ENCODE measurements at places on chromosomes 5 and 9. TPM values are rescaled to one million over a fixed set of nuclear protein-coding genes. Genes with fewer than 3 reads are reported as not detected.

SPDL1 gene
- 30.8 TPM for total RNA-seq

PCBD2 gene
- 13.2 TPM for total RNA-seq

NUTM2F gene
- total RNA-seq, result not detected

ARSI gene
- not detected for total RNA-seq

DPH7 gene
- 39.7 TPM for total RNA-seq

NKD2 gene
- 4.3 TPM for total RNA-seq

MEGF9 gene
- total RNA-seq, result 10.1 TPM

C1QTNF2 gene
- not detected for total RNA-seq

CDX1 gene
- total RNA-seq, result not detected

ADAMTS6 gene
- 1.1 TPM for total RNA-seq

FRMD3 gene
- 0.54 TPM for total RNA-seq

IER5L gene
- total RNA-seq, result 3.3 TPM

TEX48 gene
- total RNA-seq, result 1.1 TPM

CDKN2AIPNL gene
- 22.4 TPM for total RNA-seq

C1QTNF3 gene
- total RNA-seq, result 3.9 TPM

MYMK gene
- not detected for total RNA-seq

LRRC70 gene
- 0.63 TPM for total RNA-seq

CHSY3 gene
- total RNA-seq, result not detected

PCDHA9 gene
- not detected for total RNA-seq

GHR gene
- 0.05 TPM for total RNA-seq

TRAF1 gene
- total RNA-seq, result 97.1 TPM

SH3PXD2B gene
- 0.24 TPM for total RNA-seq

HNRNPA0 gene
- total RNA-seq, result 29.3 TPM

SPINK4 gene
- not detected for total RNA-seq

LEAP2 gene
- total RNA-seq, result 3.8 TPM

ENTREP1 gene
- not detected for total RNA-seq

FANCC gene
- 17.6 TPM for total RNA-seq

GNG10 gene
- total RNA-seq, result 33.9 TPM

HTR4 gene
- total RNA-seq, result not detected

Measured in T-helper 1 cell treated with Interleukin-12 subunit alpha and Interleukin-12 subunit beta and Interleukin-4 antibody, amounts not matched to agents 30 ng/mL and 1 ng/mL, for 36 hours (primary cell).